ENCODE measurements at places on chromosomes 1 and 21.

- no peak for DNase-seq
Measured at GRCh38 chr21:27248814-27249213, 281.9 kb upstream of the ADAMTS5 start.

- DNase-seq = no peak
Measured at GRCh38 chr1:206498685-206499084, 8.6 kb upstream of the RASSF5 start.

GRCh38 chr1:150164224-150164623 lies 14.5 kb downstream of the PLEKHO1 start:
- no peak for DNase-seq

GRCh38 chr21:37473491-37473890 lies 106.9 kb downstream of the DYRK1A start:
- no peak for DNase-seq

GRCh38 chr1:56024155-56024554 lies 555.2 kb downstream of the PLPP3 start:
- DNase-seq = no peak

DNA sequence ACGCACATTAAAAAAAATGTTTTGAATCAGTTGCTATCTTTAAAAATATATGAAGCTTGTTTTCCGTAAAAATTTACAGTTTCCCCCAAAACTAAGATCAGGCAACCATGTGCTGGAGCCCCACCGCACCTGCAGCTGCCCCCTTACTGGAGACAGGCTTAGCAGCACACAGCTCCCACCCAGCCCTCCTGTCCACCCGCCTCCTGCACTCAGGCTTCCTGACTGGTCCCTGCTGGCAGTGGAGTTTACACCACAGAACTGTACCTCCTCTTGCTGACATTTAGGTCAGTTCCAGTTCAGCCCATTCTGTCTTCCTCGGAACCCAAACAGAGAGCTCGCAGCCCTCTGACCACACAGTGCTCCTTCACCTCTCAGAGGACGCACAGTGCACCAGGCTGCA lies 2.1 kb downstream of the GPR161 start:
- DNase-seq = no peak

DNA sequence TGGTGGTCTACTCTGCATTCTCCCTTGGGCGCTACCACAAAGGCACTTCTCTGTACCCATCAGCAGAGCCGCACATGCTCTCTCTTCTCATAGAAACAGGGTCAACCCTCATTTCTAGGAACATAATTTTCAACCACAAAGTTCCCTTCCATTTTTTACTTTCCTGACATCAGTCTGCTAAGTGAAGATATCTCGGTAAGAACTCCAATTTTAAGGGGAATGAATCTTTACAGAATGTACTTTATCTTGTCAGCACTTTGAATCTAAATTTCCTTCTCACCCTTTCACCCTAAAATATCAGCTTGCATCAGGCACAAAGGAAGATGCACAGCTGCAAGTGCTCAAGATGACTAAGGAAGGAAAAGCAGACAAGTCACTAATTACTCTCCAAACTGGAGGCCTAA lies 545.9 kb downstream of the SMYD3 start:
- DNase-seq = no peak

- DNase-seq = peak; percentile 61
Measured at GRCh38 chr1:223827193-223827663, 18.5 kb downstream of the TP53BP2 start.

GRCh38 chr1:52709016-52709415 lies 10.9 kb upstream of the COA7 start:
- DNase-seq = peak; percentile 38

DNA sequence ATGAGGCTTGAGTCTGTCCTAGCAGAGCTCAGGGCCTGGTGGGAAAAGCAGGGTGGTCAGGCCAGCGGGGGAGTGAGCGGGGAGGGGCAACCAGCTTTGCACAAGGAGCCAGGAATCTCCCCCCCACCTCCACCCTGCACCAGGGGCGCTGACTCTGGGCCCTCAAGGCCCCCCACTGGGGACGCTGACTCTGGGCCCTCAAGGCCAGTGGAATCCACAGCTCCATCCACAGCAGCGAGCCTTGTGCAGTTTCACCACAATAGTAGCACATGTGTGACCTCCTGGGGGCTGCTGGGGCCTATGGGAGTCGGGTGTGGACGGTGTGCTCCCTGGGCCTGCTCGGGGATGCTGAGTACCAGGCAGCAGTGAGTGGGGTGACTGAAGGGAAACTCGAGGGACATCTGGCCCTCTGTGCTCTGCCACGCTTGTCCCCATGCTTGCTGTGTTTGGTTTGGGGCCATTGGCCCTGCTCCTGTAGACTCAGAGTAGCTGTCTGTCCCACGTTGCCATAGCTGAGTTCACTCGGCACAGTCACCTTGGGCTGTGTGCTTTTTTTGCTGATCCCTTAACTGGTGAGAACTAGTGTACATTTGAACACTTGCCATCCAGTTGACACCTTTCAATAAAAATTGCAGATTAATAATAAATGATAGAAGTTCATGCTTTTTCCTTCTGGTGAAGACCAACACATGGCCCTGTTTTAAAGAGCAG lies 89.2 kb downstream of the ADARB1 start:
- DNase-seq = no peak

- DNase-seq = no peak
Measured at GRCh38 chr1:216916890-216917438, 193.7 kb upstream of the ESRRG start.

DNA sequence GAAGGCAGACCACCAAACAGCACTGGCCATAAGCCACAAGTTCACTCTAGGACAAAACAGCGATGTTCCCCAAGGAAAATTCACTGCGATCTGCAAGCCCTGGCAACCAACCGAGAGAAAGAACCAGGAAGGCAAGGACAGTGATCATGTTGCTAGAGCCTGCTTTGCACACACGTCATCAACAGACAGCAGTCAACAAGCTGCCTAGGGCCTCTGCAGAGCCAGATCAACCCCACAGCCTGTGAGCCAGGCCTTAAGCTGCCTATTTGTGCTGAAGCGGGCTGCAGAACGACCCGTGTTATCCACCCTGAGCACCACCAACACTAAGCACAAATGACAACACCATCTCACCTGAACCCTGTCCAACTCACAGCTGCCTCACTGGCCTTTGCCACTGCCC lies 6.2 kb upstream of the YRDC start:
- no peak for DNase-seq

DNA sequence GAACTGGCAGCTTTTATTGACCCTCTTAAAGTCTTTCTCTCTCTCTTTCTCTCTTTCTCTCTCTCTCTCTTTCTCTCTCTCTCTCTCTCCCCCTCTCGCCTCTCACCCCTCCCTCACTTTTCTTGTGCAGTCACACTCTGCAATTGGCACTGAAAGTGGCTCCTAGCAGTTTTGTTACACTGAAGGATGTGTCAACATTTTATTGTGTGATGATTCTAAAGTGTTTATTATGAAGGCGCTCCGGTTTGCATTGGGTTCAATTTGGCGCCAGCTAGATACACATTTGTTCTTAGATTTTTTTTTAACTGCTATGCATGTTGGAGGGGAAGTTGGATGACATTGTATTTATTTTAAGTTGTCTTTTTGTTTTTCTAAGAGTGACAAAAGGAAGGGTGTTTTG lies 64.0 kb upstream of the CHRM3 start:
- no peak for DNase-seq

DNA sequence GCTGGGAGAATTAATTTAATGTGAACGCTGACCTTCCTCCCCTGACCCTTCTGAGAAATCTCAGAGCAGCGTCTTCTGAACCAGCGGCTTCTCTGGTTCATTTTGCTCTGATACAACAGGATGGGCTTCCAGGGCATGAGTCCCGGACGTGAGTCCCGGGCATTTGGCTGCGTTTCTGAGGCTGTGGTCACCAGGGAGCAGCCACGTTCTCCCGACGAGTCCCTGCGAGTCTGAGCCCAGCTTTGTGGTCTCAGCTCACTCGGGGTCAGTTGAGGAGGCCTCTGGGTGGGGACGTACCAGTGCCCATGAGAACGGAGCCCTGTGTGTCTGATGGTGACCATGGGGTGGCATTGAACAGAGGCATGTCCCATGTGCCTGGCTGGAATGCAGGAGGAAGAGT lies 17.7 kb upstream of the OBSCN start:
- DNase-seq = no peak

- DNase-seq = no peak
Measured at GRCh38 chr21:36804874-36805611, 106.1 kb downstream of the SIM2 start.

DNA sequence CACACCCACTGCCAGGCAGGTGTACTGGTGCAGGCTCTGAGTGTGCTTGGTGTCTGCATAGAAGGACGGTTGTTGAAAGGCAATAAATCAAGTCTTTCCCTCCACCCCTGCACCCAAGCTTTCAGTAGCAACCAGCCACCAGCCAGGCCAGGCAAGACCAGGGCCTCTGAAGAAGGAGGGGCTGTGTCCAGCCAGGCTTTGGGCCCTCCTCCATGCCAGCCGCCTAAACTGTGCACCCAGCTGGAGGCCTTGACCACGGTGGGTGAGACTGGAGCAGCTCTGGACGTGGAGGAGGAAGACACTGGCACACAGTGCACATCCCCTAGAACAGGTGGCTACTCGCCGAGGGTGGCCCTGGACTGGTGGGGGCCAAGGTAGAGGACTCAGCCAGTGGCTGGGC lies 4.9 kb downstream of the OLIG2 start:
- no peak for DNase-seq

DNA sequence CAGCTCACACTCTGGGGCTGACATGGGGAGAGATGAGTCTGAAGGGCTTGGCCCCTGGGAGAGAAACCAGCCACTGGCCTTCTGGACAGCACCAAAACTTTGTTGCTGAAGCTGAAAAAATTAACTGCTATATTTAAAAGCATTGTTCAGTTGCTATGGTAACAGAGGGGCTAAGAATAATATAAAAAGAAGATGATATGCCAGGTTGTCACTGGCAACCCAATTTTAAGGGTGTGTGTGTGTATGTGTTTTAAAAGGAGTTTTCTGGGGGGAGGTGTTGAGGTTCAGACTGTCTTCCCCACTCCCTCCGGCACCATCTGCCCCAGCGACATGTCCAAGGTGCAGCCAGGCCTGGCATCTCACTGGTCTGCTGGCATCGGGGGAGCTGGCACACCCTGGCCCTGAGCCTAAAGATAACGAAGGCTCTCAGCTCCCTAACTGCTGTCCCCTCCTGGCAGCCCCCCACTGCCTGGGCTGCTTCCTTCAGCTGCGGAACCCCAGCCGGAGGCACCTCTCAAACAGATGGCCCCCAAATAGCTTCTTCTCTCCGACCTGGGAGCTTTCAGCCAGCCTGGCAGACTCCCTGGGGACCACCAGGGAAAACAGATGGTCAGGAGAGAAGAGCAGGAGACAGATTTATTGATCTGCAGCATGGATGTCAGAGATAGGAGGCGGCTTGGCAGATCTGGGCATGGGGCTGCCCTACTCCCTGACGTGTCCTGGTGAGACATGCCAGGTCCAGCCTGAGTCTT lies 203.9 kb downstream of the HIVEP3 start:
- no peak for DNase-seq

- DNase-seq = no peak
Measured at GRCh38 chr1:51328279-51328678, 2.1 kb downstream of the TTC39A start.

GRCh38 chr1:39337067-39337466 lies 132.6 kb downstream of the MACF1 start:
- DNase-seq = no peak

DNA sequence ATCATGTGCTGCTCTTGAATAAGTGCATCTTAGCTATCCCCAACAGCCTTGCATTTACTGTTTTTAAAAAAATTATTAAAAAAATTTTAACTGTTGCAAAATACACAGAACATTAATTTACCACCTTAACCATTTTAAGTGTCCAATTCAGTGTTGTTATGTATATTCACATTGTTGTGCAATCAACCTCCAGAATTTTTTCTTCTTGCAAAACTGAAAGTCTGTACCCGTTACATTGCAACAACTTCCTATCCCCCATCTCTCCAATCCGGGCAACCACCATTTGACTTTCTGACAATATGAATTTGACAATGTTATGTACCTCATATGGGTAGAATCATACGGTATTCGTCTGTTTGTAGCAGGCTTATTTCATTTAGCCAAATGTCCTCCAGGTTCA lies 83.1 kb downstream of the FMN2 start:
- DNase-seq = no peak

DNA sequence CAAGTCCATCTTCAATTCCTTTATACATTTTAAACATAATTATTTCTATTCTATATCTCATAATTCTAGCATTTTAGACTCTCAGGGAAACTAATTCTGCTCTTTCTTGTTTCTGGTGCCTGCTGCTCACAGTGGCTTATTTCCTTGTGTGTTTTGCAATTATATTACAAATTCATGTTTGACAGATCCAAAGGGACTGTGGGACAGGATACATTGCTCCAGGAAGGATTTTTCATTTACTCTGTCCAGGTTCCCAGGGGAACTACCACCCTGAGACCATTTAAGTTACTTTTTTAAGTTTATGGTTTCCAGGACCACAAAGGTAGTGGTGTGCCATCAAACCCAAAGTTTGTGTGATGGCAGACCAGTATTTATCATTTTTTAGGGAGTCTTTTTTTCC lies 6.6 kb downstream of the TTC39A start:
- no peak for DNase-seq

DNA sequence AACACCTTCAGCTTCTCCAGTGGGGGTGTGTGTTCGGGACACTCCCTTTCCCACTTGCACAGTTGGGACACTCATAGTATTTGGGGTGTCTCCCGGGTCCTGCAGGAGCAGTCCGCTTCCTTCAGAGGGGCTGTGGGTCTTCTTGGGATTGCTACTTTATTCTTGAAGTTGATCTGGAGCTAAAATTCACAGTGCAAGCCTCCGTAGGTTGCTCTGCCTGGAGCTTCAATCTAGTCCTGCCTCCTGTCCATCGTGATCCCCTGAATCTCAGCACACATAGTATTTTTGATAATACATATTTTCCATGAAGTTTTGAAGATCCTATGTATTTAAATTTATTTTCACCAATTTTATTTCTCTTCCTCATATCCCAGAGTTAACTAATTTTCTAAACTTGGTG lies 902.1 kb downstream of the LTN1 start:
- DNase-seq = no peak

DNA sequence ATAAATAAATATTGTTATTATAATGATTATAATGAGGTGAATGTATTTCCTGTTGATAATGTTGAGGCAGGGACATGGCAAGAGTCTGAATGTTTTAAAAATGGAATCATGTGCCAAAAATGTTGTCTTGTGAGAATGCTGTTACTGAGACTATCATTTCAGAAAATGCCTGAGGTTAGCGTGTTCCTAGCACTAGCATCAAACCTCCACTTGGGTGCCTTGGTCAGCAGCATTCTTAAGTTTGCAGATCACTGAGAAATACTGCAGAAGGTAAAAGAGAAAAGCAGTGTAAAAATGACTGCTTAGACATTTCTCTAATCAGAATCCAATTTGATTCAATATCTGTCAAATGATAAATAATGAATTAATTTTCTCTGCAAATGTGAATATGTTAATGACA lies 50.8 kb downstream of the OLFM3 start:
- no peak for DNase-seq

DNA sequence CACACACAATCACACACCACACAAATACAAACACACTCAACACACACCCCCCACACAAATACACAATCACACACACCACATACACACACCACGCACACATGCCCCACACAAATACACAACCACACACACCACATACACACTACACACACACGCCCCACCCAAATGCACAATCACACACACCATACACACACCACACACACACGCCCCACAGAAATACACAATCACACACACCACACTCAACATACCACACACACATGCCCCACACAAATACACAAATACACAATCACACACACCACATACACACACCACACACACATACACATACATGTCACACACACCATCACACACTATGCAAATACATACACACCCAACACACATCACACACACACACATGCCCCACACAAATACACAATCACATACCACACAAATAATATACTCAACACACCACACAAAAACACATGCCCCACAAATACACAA lies 50.2 kb downstream of the PRDM15 start:
- DNase-seq = no peak

GRCh38 chr1:85153149-85153891 lies 47.5 kb downstream of the SYDE2 start:
- no peak for DNase-seq
